Keratinocyte (primary cell): ENCODE measurements at places on chromosomes 13 and 19.

GRCh38 chr19:55687281-55688201, 12.5 kb downstream of the EPN1 start:
- no peaks in the 10 kb centered on the region for H3K27me3 ChIP-seq
- H3K4me3 ChIP-seq = no peak overlapping the region
- DNase-seq = no peak
- peaks cover 34% of the 10 kb centered on the region for H3K36me3 ChIP-seq
- no peaks in the 10 kb centered on the region for H3K4me1 ChIP-seq

GRCh38 chr13:48246102-48246501, 13.1 kb downstream of the ITM2B start:
- H3K27me3 ChIP-seq = no peaks in the 10 kb centered on the region
- no peaks in the 10 kb centered on the region for H3K4me1 ChIP-seq
- H3K36me3 ChIP-seq = no peaks in the 10 kb centered on the region
- H3K4me3 ChIP-seq = no peak overlapping the region
- no peak overlapping the region for H3K27ac ChIP-seq

GRCh38 chr13:27044837-27045570, 126.6 kb downstream of the USP12 start:
- H3K36me3 ChIP-seq = no peaks in the 10 kb centered on the region
- H3K4me3 ChIP-seq = no peak overlapping the region
- H3K27ac ChIP-seq = no peak overlapping the region

- peak; percentile 49 for DNase-seq
- H3K36me3 ChIP-seq = no peaks in the 10 kb centered on the region
- no peaks in the 10 kb centered on the region for H3K27me3 ChIP-seq
- H3K4me3 ChIP-seq = no peak overlapping the region
- peaks cover 12% of the 10 kb centered on the region for H3K4me1 ChIP-seq
Observed at GRCh38 chr13:37914781-37915391, 45.3 kb upstream of the TRPC4 start.

DNA sequence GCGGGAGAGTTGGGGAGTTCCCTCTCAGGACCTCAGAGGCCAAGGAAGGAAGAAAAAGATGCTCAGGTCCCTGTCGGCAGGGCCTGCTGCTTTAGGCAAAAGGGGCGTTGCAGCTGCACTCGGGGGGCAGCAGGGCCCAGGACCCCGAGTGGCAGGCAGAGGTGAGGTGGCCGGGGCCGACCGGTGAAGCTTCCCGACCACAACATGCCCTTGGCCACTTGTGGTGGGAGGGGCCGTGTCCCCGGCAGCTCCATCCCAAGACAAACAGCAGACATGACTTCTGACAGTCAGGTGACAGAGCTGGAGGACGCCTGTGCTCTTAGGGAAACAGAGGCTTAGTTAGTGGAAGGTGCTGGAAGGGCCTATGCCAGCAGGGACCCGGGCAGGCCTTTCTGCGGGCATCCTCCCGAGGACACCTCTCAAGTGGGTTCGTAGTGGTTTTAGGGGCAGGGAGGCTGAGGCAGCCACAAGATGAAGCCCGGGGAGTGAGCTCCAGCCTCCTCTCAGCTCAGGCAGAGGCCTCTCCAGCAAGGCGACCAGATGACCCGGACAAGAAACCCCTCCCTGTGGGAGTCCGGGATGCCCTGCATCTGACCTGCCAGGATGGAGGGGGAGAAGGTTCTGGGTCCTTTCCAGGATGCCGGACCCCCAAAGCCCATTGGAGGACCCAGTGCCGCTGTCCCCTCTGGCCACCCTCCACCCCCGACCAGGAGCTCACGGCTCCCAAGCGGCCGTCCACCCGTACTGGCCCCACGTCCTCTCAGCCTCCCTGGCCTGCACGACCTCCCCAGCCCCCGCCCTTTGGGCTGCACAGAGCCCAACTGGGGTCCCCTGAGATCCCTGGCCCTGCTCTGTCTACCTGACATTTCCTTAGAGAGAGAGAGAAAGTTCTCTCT, 24.2 kb downstream of the BTBD2 start:
- H3K36me3 ChIP-seq = peaks cover 29% of the 10 kb centered on the region
- no peak overlapping the region for H3K27ac ChIP-seq
- H3K4me1 ChIP-seq = no peaks in the 10 kb centered on the region
- H3K27me3 ChIP-seq = no peaks in the 10 kb centered on the region
- H3K4me3 ChIP-seq = no peak overlapping the region

DNA sequence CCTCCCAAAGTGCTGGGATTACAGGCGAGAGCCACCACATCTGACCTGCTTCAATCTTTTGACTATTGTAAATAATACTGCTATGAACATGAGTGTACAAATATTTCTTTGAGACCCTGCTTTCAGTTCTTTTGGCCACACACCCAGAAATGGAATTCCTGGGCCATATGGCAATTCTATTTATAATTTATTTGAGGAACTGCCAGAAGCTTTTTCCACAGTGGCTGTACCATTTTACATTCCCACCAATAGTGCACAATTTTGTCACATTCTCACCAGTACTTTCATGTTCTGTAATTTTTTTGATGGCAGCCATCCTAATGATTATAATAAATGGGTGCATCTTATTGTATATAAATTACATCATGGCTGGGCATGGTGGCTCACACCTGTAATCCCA, 13.7 kb upstream of the FCER2 start:
- no peak overlapping the region for H3K4me3 ChIP-seq
- H3K4me1 ChIP-seq = no peaks in the 10 kb centered on the region
- H3K36me3 ChIP-seq = no peaks in the 10 kb centered on the region
- H3K27ac ChIP-seq = no peak overlapping the region
- no peak for DNase-seq

DNA sequence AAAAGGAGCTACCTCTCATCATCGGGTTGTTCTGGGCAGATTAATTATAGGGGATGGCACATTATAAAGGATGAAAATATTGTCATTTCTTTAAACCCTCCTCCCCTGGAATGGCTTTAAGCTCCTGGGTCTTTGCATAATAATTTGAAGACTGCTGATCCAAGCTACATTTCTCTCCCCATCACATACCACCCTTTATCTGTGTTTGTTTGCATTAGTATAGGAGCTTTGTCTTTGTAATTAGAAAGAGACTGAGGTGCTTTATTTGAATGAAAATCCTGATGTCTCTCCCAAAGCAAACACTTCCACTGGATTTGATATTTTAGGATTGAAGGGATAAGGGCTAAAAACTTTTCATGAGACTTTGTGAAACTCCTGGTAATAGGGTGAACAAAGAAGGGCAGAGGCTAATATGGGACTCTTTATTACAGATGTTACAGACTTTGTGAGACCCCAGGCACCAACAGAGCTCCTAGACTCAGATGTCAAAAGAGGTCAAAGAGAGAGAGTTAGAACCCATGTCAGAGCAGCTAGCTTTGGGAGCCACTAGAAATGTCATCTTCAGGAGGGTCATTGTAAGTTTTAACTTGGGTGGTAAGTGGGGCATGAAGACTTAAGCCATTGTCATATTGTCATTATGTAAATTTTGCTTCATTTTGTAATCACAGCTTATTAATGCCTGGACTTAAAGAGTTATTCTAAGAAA, 75.3 kb upstream of the RXFP2 start:
- no peaks in the 10 kb centered on the region for H3K4me1 ChIP-seq
- no peak overlapping the region for H3K27ac ChIP-seq
- no peaks in the 10 kb centered on the region for H3K36me3 ChIP-seq
- no peaks in the 10 kb centered on the region for H3K27me3 ChIP-seq
- H3K4me3 ChIP-seq = no peak overlapping the region
- DNase-seq = no peak

DNA sequence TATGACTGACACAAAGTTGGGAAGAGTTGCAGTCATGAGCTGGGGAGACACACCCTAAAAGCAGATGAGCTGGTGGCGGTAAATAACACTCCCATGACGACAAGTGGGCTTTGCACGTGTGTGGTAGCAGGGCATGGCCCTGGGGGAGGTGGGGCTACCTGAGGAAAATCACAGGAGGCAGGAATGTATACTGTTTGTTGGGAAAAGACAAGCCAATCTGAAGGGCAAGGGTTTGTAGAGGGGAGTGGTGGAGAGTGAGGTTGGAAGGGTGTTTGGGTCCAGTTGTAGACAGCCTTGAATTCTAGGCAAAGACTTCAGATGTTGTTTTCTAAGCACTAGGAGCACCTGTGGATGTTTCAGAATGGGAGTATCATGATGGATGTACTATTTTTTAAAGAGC, 151.6 kb downstream of the TM9SF2 start:
- DNase-seq = no peak
- no peaks in the 10 kb centered on the region for H3K27me3 ChIP-seq
- H3K36me3 ChIP-seq = no peaks in the 10 kb centered on the region
- no peak overlapping the region for H3K27ac ChIP-seq
- no peak overlapping the region for H3K4me3 ChIP-seq

GRCh38 chr13:98598043-98598442, 21.1 kb upstream of the STK24 start:
- no peak overlapping the region for H3K27ac ChIP-seq
- no peaks in the 10 kb centered on the region for H3K4me1 ChIP-seq
- H3K27me3 ChIP-seq = no peaks in the 10 kb centered on the region
- no peaks in the 10 kb centered on the region for H3K36me3 ChIP-seq
- no peak overlapping the region for H3K4me3 ChIP-seq
- DNase-seq = no peak

GRCh38 chr19:43651758-43652545, 12.3 kb upstream of the CADM4 start:
- peaks cover 39% of the 10 kb centered on the region for H3K36me3 ChIP-seq
- DNase-seq = no peak
- H3K4me1 ChIP-seq = no peaks in the 10 kb centered on the region
- H3K27ac ChIP-seq = no peak overlapping the region
- no peak overlapping the region for H3K4me3 ChIP-seq
- H3K27me3 ChIP-seq = no peaks in the 10 kb centered on the region
